ENCODE measurements at places on chromosomes 6 and 20.

- DNase-seq = no peak
These were observed 7.2 kb upstream of the CHMP4B start for GRCh38 chr20:33803921-33804337.

DNA sequence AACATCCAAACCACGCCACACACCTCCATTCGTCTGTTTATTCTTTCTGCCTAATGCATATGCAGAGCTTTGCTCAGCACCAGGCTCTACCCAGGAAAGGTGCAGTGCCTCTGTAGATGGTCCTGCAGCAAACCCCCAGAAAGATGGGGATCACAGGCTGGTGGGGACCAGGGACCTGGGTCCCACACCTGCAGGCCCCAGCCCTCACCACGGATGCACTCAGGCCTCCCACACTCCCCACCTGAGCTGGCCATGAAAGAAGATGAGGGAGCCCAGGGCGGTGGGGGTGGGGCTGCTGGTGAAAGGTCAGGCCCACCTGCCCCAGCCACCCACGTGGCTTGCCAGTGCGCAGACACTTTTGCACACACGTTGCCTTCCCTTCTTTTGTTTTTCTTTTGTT lies 217.7 kb downstream of the TAF4 start:
- DNase-seq = no peak

- DNase-seq = no peak
These were observed 5.3 kb downstream of the TMEM170B start for GRCh38 chr6:11542863-11543262.

DNA sequence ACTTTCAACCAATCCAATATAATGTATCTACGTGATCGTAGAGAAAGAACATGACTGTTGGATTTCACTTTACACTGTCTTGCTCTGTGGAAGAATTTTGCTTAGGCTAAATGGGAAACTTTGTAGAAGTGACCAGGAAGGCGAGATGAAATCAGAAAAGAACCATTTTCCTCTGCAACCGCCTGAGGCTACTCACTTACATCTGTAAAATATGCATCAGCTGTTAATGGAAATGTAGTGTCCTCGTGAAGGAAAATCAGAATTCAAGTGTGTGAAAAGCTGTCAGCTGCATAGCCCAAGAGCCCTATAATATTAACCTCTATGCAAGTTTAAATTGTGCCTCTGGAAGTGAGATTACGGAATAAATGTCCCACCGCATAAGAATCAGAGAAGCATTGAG lies 277.9 kb downstream of the C6orf118 start:
- no peak for DNase-seq

Data from upper lobe of right lung (tissue), 1 donor.